Skeletal muscle tissue (tissue), 5 donors: ENCODE measurements at places on chromosomes 4 and X. TPM values are rescaled to one million over a fixed set of nuclear protein-coding genes. Genes with fewer than 3 reads are reported as not detected.

The USP51 gene
- 1.6 TPM for total RNA-seq

The DIPK2B gene
- 10.4 TPM for total RNA-seq

The GAGE1 gene
- not detected for total RNA-seq

The UBE2A gene
- total RNA-seq = 19.8 TPM

The NUDT10 gene
- 1.0 TPM for total RNA-seq
